ENCODE measurements at places on chromosomes 5 and 9.

DNA sequence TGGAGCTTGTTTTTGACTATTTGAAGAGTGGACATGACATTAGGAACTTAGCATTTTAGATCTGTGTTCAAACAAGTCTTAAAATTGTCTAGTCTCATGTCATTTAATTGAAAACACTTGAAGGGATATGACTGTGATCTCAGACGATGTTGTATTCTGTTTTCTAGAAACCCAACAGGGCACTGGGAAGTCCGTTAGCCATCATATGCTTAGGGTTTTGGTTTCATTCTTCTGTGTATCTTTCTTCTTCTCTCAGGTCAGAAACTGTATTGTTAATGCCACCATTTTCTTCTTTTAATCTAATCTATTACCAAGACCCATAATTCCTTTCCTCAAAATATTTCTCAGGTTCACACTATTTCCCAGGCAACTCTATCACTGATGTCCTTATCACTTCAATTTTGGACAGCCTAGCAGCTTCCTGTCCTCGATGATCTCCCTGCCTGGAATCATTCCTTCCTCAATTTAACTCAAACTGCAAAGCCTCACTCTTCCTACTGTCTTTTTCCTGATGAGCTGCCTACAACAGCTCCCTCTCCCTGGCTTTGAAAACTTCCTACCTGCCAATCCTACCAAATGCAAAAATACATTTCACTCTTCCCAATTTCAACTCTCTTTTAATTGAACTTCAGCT is 77.7 kb downstream of the MEF2C start:
- DNase-seq: no peak

- DNase-seq: peak; percentile 77
These were observed 24.8 kb downstream of the TGFBI start for GRCh38 chr5:136053336-136054141.

GRCh38 chr5:6729386-6730310 is 16.4 kb downstream of the TENT4A start:
- DNase-seq: no peak

- DNase-seq: no peak
These were observed 30.7 kb downstream of the ERGIC1 start for GRCh38 chr5:172864747-172865146.

DNA sequence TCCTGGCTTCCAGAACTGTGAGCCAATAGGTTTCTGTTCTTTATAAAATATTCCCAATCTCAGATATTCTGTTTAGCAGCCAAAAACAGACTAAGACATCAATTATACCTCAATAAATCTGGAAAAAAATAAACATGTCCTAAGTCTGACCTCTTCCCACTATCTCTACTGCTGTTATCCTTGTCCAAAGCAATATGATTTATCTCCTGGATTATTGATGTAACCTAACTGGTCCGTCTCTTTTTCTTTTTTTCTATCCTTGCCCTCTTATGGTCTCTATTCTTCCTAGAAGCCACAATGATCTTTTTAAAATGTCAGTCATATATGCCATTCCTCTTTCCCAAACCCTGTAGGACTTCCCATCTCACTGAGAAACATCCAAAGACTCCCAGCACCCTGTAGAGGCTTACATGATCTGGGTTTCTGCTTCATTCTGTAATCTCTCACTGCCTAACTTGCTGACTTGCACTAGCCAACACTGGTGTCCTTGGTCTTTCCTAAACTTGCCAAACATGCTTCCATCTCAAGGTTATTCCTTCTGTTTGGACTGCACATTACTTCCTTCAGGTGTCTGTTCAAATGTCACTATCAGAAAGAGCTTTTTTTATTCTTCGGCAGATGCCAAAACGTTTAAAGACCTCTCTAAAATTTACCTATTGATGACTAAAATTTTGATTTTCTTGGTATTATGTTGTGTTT is 13.1 kb downstream of the FOCAD start:
- no peak for DNase-seq

- DNase-seq: no peak
These were observed 70.5 kb downstream of the CDKN2A start for GRCh38 chr9:21923694-21924093.

DNA sequence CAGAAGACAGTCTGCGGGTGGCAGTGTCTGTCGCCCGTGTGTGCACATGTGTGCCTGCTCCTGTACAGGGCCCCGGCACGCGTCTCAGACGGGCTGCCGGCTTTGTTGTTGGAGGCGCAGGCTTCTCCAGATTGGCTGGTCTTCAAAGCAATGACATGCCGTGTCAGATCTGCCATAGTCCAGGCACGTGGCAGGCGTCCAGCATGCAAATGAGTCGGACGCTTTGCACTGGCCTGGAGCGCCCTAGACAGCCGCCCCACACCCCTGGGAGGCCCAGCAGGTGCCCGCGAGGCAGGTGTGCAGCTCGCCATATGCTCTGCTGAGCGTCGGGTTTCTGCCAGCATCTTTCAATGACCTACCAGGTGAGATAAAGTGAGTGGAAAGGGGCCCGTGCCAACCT is 71.5 kb downstream of the GADD45G start:
- no peak for DNase-seq

DNA sequence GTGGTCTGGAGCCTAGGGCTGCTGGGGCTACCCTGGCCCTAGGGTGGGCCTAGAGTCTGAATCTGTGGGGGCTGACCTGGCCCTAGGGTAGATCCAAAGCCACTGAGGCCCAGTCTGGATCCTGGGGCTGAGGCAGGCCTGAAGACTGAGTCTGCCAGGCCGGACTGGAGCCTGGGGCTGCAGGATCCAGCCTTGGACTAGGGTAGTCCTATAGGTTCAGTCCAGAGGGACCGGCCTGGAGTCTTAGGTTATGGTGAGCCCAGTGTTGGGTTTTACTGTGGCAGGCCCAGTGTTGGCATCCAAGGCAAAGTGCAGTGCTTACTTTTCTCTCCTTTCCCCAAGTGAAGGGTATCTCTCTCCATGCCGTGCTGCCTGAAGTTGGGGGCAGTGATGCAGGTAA is 227.9 kb upstream of the TAS2R1 start:
- DNase-seq: no peak

DNA sequence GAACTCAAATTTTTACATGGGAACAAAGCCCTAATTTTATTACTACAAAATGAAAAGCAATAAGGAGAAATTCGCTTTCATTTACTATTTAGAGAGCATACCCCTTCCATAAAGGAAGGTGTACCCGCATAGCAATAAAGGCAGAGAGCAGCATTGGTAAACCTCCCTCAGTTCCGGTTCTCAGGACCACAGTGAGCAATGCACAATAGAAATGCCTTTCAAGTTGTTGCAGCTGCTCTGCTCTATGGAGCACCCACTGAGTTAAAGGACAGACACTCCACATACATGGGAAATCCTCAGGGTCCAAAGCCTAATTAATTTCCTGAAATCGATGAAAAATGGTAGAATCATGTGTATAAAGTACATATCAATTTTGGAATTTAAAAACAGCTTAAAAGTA is 89.9 kb upstream of the MPDZ start:
- no peak for DNase-seq

GRCh38 chr9:129362287-129363000 is 184.4 kb upstream of the IER5L start:
- no peak for DNase-seq

- DNase-seq: no peak
These were observed 162.2 kb downstream of the CDC42SE2 start for GRCh38 chr5:131426011-131426410.
